Mammary epithelial cell (primary cell): ENCODE measurements at places on chromosomes 1 and 21.

DNA sequence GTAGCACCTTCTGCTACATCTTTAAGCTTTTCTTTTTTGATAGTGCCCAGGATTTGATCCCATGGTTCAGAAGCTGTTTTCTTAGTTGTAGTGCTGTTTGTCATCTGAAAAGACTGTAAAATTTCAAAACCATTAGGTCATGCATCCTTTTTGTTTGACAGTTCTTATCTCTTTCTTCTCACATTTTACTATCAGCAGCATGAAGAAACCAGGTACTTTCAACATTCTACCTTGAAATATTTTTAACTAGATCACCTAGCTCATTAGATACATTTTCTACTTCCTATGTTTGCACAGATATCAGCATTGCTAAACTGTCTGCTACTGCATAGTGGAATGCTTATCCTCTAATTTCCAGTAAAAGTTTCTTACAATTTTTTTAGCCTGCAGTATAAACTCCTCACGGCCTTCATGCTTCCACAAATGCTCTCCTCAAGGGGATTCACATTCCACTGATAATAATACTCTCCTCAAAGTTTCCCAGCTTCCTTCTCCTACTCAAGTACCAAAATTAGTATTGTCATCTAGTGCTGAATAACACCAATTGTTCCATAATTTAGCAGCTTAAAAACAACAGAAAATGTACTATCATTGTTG lies 243.9 kb upstream of the ZRANB2 start:
- DNase-seq = no peak

DNA sequence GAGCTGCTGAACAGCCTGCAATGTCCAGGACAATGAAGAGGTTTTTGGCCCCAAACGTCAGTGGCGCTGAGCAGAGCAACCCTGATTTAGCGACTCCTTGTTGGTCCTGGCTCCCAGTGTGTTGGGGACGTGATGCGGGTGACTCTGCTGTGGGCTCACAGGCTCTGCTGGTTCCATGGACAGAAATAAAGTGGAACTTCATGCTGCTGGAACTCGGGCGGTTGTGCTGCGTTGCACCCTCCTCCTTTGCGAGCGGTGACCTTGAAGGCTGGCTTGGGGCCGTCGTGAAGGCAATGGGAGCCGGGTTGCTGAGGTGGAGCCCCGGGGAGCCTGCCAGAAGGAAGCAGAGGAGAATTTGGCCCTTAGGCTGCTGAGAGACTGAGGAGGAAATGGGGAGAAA lies 122.6 kb upstream of the C1orf174 start:
- no peak for DNase-seq

GRCh38 chr1:110364221-110364620 lies 25.0 kb downstream of the RBM15 start:
- no peak for DNase-seq

DNA sequence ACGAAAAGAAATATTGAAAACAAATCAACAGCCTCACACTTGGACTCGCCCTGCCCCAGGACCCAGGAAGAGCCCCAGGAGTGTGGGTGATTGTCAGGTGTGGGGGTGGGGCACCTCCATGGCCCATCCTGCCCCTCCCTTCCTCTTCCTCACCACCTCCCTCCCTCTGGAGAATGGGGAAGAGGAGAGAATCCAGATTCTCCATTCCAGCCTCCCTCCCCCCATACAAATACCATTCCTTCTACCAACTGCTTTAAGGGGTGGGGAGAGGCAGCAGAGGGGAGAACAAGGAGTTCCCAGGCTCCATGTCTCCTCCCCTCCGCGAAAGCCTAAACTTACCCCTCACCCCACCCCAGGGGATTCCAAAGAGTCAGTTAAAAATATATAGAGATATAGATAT lies 36.7 kb downstream of the MEF2D start:
- no peak for DNase-seq

- no peak for DNase-seq
Measured at GRCh38 chr1:20717452-20718342, at the start of gene KIF17. Gene KIF17 (minus strand): TSS chr1:20718007. CDS start chr1:20717706, 301 bp downstream.

GRCh38 chr1:8155528-8156186 lies 129.5 kb upstream of the ERRFI1 start:
- DNase-seq = peak; percentile 83

DNA sequence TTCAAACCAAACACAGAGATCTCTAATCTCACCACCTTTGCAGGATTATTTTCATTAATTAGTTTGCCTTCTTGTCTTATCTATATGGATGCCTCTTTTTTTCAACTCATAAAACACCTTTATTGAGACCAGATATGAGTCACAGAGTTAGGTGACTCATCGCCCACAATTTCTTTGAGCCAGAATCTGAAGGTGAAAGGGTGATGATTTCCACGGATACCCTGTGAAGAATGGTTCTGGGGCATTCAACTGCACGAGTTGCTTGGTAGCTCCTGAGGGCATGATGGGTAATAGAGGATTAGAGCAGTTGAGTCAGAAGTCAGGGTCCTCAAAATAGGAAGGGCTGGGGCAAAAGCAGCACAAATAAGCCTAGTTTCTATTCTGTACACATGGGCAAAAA lies 128.2 kb downstream of the TBX19 start:
- peak; percentile 87 for DNase-seq

DNA sequence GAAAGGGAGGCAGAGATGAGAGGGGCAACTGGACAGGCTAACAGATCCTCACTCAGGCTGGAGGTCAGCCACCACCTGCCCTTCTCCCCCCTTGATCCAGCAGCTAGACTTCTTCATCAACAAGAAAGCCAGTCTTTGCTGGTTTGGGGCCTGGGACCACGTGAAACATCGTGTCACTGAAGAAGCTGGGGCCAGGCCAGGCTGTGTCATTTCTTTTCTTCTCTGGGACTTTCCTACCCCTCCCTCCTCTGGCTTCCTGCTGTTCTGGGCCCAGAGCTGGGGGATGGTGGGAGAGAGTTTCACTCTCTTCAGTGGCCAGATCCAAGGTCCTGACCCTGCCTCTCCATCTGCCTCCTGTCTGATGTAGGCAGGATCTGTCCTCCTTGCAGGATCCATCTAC lies 18.1 kb upstream of the SLC26A9 start:
- DNase-seq = no peak

GRCh38 chr1:162204823-162205155 lies 135.3 kb downstream of the NOS1AP start:
- no peak for DNase-seq
